ENCODE measurements at places on chromosomes 2 and 18. TPM values are rescaled to one million over a fixed set of nuclear protein-coding genes. Genes with fewer than 3 reads are reported as not detected.

The TEKT4 gene
- not detected for total RNA-seq

The C2orf66 gene
- total RNA-seq: not detected

The ZNF521 gene
- total RNA-seq: 30.2 TPM

The DNER gene
- total RNA-seq: 1.3 TPM

The ALLC gene
- 0.16 TPM for total RNA-seq

The RAB6C gene
- total RNA-seq: 0.16 TPM

The EFR3B gene
- total RNA-seq: 0.16 TPM

The CFAP210 gene
- total RNA-seq: 0.66 TPM

DNA sequence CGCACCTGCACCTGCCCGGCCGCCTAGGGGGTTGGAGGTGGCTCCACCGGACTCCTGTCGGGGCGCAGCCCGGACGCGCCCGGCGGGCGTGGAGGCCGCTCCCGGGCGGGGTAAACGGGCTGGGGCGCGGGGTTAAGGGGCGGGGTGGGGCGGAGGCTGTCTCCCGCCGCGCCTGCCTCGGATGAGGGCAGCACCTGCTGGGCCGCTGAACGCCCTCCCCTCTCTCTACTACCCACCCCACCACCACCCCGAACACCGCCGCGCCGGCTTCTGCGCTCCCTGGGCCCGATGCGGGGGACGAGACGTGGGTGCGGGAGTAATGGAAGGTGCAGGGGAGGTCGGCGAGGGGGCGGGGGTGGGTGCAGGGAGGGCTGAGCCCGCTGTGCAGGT is 224.8 kb upstream of the ID2 start:
- no peak for DNase-seq

DNA sequence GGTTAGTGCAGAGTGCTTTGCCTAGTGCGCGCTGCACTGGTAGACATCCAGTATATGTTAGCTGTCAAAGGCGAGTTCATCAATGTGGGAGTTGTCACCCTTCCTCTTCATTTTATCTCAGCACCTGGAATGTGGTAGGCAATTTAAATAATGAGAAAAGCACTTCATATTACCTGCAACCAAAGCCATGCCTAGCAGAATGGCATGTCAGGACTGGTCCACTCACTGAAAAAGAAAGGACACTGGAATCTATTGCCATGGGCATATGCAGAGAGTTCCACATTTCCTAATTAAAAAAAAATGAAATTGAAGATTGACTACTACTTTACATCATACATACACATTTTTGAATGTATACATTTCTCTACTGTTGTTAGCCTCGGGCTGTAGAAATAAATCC is 139.6 kb downstream of the PAX3 start:
- no peak for DNase-seq

DNA sequence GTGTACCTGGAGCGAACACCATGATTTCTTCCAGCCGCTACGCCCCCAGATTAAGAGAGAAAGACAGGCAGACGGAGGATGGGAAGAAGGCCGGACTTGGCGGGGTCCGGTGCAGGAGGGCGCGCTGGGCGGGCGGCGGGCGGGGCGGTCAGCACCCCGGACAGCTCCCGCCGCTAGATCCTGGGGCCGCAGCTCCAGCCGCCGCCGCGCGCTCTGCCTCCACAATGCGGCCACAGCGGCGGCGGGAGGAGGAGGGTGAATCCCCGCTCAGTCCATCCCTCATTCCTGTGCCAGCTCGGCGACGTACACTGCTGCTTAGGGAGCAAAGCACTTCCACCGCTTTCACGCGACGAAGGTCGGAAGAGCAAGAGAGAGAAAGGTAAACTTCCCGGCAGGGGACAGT is at the start of gene AKAIN1:
Gene AKAIN1 (minus strand): TSS at position 226 of the 403 bp plus-strand sequence. CDS start 204 bp downstream, at position 22.
- no peak for DNase-seq

GRCh38 chr2:34401186-34401585 is 802.1 kb upstream of the FAM98A start:
- no peak for DNase-seq

GRCh38 chr2:237614151-237614720 is 13.2 kb upstream of the LRRFIP1 start:
- DNase-seq: no peak

GRCh38 chr2:232473467-232473890 is 14.2 kb downstream of the ECEL1 start:
- no peak for DNase-seq

- no peak for DNase-seq
These were observed 29.8 kb downstream of the AGAP1 start for GRCh38 chr2:235523486-235524150.

- no peak for DNase-seq
These were observed 59.2 kb downstream of the CCDC141 start for GRCh38 chr2:178990533-178991241.

DNA sequence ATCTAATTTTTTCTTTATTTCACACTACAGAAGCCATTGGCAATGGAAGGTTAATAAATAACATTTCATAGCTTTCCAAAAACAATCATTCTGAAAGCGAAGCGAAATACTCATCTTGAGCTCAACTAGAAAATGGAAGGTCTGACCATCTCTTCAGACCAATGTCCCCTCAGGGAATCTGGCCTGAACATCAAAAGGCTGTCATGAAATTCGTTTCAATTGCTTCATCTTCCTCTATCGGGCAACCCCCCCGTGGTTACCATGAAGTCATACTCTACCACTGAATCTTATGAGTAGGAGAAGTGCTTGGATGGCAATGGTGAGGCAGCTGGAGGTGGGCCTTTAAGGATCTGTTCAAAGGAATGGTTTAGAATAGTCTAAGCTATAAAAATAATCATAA is 22.9 kb upstream of the CYTIP start:
- DNase-seq: no peak

DNA sequence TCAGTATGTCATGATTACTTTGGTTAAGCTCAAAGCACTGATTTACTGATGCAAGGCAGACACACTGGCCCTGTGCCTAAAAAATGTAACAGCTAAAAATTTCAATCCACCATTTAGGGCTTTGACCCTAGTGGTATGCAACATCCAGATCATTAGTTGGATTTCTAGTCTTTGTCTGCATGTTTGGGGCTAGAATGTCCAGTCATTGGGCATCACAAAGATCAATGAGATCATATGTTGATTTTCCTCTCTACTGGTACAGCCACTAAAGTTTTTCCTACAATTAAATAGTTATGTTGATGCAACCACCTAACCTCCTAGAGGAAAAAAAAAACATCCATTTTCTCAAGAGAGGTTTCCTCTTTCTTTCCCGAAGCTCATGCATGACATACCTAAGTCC is 53.4 kb upstream of the REV1 start:
- DNase-seq: no peak

DNA sequence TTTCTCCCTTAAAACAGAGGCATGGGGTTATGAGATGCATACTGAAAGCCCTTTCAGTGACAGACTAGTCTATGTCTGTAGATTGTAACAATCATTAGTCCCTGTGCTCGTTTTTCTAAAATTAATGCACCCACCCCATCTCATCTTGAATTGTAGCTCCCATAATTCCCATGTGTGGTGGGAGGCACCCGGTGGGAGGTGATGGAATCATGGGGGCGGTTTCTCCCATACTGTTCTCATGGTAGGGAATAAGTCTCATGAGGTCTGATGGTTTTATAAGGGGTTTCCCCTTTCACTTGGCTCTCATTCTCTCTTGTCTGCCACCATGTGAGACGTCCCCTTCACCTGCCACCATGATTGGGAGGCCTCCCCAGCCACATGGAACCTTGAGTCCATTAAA is 100.9 kb downstream of the AP1S3 start:
- no peak for DNase-seq

GRCh38 chr2:203650860-203651613 is 55.4 kb upstream of the CD28 start:
- DNase-seq: no peak

- peak; percentile 78 for DNase-seq
These were observed at the start of gene PDE11A for GRCh38 chr2:178072383-178073301. Gene PDE11A, minus strand, starts transcription at chr2:178072777. Its CDS starts 340 bp downstream, at chr2:178072437.

DNA sequence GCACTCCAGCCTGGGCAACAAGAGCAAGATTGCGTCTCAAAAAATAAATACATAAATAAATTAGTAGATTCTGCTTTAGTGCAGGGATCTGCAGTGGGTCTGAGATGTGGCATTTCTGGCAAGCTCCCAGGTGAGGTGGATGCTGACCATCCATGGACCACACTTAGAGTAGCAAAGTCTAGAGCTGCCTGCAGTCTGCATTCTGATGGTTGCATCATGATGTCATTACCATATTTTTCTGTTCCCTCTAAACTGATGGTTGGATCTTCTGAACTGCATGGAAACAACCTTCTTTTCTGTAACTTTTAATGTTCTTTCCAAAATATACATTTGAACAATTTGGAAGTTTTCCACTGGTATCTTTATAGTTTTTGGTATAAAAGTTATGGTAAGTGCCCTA is 42.9 kb downstream of the MYL12B start:
- DNase-seq: no peak

- DNase-seq: no peak
These were observed 64.1 kb downstream of the CCDC93 start for GRCh38 chr2:117949806-117950205.

DNA sequence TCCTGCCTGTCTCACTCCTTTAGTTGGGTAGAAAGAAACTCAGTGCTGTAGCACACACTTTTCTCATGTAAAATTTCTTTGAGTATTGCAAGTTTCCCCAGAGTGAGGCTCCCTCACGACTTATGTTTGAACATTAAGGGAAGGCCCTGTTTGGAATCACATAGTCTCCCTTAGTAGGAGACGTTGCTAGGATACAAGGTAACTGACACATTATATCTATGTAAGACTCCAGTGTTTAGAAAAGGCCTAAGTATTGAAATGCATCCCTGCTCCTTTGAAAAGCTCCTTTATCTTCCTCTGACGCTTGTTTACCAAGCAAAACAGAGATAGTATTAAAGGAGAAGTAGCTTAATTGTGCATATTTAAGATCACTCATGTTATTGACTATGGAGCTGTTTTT is 248.2 kb downstream of the PHLPP1 start:
- DNase-seq: no peak

GRCh38 chr2:218192902-218193430 is 24.0 kb upstream of the ARPC2 start:
- no peak for DNase-seq

DNA sequence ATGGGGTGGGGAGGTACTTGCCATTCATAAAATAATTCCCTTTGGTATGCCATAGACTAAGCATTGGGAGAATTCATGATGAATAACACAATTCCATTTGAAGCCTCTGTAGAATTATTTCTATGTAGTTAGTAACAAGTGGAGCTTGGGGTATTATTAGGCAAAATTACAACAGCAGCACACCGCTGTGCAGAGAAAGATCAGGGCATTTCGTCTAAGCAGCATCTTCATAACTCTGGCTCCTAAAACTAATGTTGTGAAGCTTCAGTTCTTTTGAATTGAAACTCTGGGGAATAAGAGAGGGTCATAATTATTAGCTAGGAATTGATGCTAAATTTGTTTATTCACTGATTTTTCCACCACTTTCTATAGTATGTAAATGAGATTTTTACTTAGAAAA is 630.7 kb downstream of the DCC start:
- no peak for DNase-seq

DNA sequence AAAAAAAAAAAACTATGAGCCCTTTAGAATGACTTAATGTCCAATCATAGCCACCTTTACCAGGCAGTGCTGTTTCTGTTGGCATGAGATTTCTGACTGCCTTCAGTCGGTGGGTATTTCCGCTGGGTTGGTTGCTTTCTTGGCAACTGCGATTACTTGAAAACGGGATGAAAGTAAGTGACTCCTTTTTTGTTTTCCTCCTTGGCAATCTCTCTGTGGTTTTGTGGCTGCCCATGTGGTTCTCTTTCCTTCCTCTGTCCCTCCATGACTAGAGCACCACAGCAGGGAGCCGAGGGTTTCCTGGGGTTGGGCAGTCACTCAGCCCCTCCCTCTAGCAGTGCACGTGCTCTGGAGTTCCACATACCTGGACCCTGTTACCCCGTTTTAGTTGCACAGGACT is 112.1 kb downstream of the KLHL29 start:
- no peak for DNase-seq

DNA sequence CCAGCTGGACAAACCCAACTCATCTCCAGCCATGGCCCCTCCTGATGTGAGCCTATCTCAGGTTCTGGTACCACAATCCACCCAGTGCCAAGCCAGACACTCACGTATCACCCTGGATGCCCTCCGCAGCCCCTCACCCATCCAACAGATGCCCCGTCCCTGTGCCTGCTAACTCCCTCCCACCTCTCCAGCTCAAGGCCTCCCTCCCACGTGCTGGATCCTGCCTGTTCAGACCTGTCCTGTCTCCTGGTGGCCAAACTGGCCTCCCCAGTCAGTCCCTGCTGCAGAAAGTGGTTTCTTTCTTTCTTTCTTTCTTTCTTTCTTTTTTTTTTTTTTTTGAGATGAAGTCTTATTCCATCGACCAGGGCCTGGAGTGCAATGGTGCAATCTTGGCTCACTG is 86.2 kb downstream of the RRM2 start:
- DNase-seq: no peak

GRCh38 chr2:4898706-4899105 is 793.5 kb upstream of the SOX11 start:
- no peak for DNase-seq

GRCh38 chr2:52571380-52572347 is 1195.9 kb upstream of the CHAC2 start:
- no peak for DNase-seq

DNA sequence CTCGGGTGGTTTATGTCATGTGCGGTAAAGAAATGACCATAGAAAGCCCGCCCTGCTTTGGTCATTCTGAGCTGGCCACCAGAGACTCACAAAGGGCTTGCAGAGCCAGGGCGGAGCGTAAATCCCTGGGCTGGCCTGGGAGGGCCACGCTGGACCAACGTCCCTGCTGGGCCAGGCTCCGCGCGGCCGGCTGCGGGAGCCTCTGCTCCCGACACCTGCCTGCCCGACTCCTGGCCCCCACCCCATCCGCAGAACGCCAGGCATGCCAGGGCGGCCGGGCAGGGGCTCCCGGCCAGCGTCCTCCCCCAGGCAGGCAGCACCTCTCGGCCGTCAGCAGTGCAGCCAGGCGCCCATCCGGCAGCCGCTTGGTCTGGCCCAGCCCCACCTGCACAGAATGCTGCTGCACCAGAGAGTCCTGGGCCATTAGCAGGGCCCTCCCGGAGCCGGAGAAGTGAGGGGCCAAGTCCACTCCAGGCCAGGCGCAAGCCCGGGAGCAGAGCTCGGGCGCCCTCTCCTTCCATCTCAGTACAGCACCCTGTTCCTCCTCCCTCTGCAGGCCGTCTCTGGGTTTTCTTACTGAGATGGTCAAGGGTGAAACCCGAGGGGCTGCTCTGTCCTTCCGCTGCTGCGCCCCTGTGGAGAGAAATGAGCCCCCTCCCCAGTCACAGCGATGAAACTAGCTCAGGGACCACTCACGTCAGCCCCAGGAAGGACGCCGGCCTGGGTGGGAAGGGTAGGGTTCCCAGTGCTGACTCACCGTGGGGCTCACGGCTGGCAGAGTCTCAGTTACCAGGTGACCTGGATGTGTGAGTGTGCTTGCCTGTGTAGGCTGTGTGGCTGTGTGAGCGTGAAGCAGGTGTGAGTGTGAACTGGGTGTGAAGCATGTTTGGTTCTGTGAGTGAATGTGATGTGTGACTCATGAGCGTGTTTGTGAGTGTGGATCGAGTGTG is 83.3 kb downstream of the PTGR3 start:
- DNase-seq: no peak

DNA sequence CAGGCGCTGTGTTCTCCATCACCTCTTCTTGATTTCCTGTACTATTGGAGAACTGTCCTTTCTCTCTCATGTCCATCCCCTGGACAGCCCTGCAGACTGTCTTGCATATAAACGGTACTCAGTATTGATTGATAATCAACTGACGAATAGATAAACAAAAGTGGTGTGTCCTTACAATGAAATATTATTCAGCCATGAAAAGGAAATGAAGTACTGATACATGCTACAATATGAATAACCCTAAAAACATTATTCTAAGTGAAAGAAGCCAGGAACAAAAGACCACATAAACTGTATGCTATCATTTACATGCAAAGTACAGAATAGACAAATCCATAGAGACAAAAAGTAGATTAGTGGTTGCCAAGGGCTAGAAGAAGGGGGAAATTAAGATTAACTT is 77.6 kb downstream of the SDC1 start:
- DNase-seq: no peak
